Stimulated activated CD4-positive, alpha-beta T cell treated with anti-CD3 and anti-CD28 coated beads, TNF-alpha, amount 100 ng/mL, for 1 hour (primary cell): ENCODE measurements at places on chromosomes 4 and X.

GRCh38 chr4:123649250-123649644 is 252.7 kb downstream of the SPRY1 start:
- DNase-seq: no peak

DNA sequence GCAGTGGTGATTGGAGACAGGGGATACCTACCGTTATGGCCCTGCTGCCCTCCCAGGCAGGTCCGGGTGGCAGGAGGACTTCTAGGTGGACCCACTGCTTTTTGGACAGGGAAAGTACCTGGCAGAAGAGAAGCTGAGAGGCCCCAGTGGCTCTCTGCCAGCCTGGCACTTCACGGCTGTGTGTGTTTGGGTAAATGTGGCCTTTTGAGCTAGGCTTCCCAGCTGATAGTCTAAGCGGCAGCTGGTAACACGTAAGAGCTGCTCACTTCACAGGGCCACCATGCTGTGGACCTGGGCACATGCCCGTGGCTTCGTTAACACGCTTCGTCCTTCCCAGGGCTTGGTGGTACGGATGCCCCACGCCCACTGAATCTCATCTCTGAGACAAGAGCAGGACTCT is 92.0 kb upstream of the CLCN4 start:
- no peak for DNase-seq

DNA sequence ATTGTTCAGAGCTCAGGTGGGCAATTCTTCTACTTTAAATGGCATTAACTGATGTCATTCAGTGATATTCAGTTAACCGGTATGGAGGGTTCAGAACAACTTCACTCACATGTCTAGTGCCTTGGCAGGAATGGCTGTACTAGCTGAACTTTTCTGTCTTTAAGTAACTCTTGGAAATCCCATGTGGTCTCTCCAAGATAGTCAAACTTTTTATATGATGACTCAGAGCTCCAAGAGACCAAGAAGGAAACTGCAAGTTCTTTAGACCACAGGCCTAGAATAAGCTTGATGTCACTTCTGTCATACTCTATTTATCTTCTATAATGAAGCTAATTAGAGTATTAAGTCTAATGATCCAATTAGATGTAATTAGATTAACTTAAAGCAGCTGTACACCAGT is 24.9 kb downstream of the LHFPL1 start:
- no peak for DNase-seq

GRCh38 chr4:127236889-127237288 is 395.9 kb upstream of the INTU start:
- no peak for DNase-seq

GRCh38 chr4:17166954-17167353 is 268.5 kb upstream of the LDB2 start:
- DNase-seq: no peak
